ENCODE measurements at places on chromosomes 7 and 10.

DNA sequence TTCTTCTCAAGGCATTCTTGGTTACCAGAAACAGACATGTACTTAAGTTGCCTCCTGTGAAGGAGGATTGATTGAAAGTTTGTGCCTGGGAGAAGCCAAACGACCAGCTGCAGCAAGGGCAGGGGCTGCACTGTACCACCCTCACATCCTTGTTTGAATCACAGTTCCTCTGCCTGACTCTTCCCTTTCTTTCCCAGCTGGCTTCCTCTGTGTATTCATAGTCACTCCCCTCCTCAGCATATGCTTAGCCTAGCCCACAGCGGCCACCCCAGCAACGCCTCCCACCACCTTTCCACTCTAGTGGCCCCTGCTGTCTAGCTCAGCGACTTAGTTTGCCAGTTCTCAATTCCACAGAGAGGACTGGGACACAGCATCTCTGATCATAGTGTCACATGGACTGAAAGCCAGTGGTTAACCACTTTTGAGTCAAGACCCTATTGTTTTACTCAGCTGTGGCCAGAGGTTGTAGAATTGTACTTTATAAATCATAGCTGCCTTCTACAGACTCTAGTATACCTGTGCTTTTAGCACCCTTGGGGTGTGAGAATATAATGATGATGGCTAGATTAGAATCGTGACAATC lies 643.0 kb downstream of the SUGCT start:
- no peak for DNase-seq

DNA sequence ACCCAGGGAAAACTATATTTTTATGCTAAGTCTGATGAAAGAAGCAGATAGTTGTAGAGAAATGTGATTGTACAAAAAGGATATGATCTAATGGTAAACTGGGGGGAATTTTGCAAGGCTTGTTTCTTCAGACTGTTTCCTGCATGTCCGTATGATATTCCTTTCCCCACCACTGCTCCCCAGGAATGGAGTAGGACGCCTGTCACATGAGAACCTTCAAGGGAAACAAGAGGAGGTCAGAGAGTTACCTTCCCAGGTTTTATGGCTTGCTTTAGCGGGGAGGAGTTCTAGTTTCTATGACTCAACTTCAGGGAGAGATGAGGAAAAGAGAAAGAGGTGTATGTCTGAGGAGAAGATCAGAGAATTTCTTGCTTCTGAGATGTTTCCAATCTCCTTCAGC lies 16.4 kb upstream of the ITPRID1 start:
- DNase-seq = no peak

DNA sequence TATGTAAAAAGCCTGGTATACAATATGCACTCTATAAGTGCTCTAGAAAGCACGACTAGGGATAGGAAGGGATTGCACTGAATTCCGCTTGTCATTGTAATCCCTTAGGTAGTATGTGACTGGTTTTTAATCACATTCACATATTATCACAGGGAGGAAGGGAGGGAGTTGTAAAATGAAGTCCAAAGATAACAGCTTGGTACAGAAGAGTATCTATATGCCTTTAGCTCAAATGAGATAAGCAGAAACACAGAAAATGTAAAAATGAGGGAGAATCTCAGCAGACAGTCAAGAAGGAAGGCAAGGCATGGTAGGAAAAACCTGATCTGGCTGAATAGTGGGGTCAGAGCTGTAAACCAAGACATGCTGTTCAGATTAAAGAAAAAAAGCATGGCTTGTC lies 63.4 kb downstream of the ABI1 start:
- no peak for DNase-seq

GRCh38 chr7:41475801-41476459 lies 227.0 kb downstream of the INHBA start:
- no peak for DNase-seq

DNA sequence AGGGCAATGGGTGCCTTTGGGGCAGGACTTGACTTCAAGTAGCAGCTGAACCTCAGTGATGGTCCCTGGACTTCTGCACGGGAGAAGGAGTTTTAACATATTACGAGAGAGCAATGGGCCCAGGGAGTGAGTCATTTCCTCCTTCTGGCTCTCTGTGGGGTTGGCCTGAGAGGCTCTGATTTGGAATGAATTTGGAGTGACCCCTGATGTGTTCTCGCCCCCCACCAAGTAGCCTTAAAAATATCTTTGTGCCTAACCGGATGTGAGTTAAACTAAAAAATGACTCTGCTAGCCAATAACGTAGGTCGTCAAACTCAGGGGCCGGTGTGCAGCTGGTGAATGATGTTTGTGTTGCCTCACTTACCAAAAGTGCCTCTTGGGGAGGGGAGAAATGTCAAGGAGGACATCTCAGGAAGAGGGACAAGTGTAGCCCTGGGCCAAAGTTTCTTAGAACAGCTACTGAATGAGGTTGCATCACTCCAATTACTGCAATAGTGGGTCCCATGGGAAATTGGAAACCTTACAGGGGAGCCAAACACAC lies 656.6 kb downstream of the INHBA start:
- no peak for DNase-seq

DNA sequence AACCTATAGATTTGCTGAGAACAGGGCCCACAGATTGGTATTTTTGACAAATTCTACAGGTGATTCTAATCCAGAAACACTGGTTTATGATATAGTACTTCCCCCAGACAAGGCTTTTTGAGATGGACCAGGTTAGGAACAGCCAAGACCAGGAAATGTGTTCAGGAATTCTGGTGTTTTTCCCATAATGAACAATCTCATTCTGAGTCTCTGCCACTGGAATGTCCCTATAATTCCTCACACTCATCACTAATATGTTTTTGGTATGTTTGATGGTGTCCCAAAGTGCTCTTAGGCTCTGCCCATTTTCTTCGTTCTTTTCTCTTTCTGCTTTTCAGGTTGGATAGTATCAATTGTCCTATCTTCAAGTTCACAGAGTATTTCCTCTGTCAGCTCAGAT lies 107.2 kb upstream of the IGFBP3 start:
- no peak for DNase-seq

DNA sequence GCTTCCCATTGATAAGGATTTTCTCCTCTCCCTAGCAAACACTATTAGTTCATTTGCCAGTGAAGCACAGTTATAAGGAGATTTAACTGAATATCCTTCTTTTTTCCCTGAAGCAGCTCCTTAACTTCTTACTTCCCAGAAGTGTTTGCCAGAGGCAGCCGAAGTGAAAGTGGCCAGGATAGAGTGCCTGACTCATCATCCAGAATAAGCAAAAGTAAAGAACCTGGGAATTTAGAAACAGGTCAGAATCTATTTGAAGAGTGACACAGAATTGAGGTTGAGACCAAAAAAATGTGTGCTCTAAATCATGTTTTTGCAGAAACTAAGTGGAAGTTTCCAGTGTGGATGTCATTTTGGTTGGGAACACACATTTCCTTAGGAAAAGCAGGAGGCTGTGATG lies 249.6 kb upstream of the VWC2 start:
- no peak for DNase-seq

GRCh38 chr10:97050205-97050745 lies 135.5 kb downstream of the SLIT1 start:
- no peak for DNase-seq

DNA sequence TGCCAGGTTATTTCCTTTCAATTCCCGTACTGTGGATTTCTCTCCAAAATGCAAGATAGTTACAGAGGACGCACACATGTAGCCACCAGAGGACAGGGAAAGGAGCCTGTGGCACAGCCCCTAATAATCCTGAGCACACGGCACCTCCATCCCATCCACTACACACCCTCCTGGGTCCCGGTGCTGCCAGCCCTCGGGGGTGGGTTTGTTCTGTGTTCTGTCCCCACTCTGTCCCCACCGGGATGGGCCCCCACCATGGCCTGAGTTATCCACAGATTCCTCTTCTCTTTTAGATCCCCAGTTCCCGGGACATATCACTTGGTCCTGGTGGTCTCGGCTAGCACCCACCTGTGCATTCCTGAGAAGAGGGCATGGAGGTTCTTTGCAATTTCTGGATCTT lies 196.9 kb upstream of the PPP2R2D start:
- DNase-seq = no peak

DNA sequence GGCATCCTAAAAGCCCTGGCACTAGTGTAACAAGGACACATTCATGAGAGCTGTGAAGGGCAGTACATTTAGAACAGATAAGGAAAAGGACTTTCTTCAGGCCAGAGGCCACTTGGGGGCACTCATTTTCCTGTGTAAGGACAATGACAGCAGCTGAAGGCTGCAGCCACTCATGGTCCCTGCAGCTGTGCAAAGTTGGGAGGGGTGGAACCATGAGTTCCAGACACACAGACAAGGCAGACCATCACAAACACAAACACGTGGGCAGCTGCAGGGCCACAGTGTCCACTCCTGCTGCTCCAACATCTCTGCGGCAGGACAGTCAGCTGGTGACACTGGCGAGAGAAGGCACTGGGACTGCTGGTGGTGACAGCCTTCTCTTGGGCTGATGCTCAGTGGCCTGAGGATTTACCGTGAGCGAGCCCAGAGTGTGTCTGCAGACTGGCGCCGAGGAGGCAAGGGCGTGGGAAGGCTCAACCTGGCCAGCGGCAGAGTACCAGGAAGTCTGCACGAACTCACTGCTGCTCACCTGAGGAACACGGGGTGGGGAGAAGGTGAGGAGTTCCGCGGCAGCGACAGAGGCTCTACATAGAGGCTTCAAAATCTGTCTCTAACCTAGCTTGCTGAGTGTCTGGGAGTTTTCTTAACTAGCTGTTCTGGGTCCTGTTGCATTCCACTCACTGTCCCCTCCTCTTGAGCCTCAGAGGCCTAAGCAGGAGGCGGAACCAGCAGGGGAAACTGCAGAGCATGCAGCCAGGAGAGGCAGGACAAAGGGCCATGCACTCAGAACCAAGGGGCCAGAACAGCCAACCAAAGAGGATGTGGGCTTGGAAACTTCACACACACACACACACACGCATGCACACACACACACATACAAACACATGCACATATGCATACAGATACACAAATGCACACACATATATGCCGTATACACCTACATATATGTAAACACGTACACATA lies 76.5 kb upstream of the DDC start:
- DNase-seq = no peak

GRCh38 chr10:99372546-99373271 lies 43.6 kb downstream of the CNNM1 start:
- no peak for DNase-seq

DNA sequence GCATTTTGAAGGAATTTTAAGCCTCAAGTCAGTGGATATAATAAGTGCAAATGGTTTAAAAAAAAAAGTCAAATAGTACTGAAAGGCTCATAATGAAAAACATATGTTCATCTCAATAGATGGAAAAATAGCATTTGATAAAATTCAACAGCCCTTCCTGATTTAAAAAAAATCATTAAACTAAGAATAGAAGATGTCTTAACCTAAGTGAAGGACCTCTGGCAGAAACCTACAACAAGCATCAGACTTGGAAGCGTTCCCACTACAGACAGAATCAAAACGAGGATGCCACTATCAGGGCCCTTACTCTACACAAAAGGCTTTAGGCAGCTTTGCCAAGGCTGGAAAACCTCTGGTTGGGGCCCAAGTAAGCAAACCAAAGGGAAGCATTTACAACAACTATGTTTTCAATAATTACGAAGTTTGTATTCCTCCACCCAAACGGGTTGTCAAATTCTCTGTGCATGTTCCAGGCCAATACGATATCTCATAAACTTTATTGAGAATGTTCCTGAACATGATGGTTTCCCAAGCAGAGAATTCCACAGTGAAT lies 45.1 kb downstream of the CYTH3 start:
- no peak for DNase-seq

GRCh38 chr10:80173466-80173865 lies 31.9 kb downstream of the ANXA11 start:
- DNase-seq = no peak

- DNase-seq = no peak
These were observed 83.9 kb downstream of the CXCL12 start for GRCh38 chr10:44300666-44301649.

DNA sequence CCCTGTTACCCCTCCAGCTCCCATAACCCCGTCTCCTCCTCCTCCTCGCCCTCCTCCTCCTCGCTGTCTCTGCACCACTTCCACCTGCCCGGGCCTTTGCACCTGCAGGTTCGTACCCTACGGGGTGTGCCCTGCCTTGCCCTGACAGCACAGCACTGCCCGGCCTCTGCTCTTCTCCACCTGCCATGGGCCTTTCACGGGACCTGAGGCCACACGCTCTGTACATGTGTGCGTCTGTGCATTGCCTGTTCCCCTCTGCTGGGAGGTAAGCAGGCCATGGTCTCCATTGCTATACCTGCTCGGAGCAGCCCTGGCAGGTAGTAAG lies 40.0 kb downstream of the MICALL2 start:
- no peak for DNase-seq

GRCh38 chr7:130366564-130366963 lies 13.7 kb upstream of the CPA1 start:
- no peak for DNase-seq

- no peak for DNase-seq
These were observed 741 bp downstream of the PRAP1 start for GRCh38 chr10:133347710-133348517.

DNA sequence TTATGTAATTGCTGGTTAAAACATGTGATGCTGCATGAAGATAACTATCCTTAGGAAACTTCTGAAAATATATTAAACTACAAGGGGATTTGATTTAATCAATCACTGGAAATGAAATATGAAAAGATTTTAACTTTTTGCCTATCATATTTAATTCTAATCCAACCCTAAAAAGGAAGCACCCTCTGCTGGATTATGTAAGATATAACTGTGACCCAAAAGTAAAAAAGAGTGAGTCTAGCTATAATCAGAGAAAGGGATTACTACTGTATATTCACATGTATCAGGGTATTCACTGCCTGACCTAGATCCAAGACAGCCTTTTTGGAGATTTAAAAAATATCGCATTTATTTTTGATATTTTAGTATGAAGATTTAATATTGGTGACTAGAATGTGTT lies 295.5 kb downstream of the MDFIC start:
- no peak for DNase-seq

GRCh38 chr7:45178241-45179225 lies 20.9 kb downstream of the RAMP3 start:
- DNase-seq = no peak

GRCh38 chr10:12833451-12833850 lies 168.1 kb downstream of the CCDC3 start:
- no peak for DNase-seq

DNA sequence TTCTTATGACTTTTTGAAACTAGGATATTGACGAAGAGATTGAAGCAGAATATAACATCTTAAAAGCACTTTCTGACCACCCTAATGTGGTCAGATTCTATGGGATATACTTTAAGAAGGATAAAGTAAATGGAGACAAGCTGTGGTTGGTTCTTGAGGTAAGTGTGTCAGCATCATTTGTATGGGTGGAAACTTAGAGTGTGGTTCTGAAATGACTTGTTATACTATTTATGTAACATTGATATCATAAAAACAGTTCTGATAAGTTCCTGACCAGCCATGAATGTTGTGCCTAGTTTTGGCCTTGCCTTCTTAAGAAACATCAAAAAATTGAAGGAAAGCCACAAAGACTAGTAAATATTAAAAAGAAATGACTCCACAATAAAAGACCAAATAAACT lies 20.8 kb downstream of the MYO3A start:
- no peak for DNase-seq

GRCh38 chr10:102617041-102617440 lies 27.2 kb upstream of the TRIM8 start:
- no peak for DNase-seq

- DNase-seq = no peak
These were observed 57.4 kb downstream of the TMEM209 start for GRCh38 chr7:130147710-130148325.

- DNase-seq = no peak
These were observed 544.4 kb downstream of the DNAJB6 start for GRCh38 chr7:157881048-157881771.
